Ecto neural progenitor cell (in vitro differentiated cells): ENCODE measurements at places on chromosomes 12 and 14.

DNA sequence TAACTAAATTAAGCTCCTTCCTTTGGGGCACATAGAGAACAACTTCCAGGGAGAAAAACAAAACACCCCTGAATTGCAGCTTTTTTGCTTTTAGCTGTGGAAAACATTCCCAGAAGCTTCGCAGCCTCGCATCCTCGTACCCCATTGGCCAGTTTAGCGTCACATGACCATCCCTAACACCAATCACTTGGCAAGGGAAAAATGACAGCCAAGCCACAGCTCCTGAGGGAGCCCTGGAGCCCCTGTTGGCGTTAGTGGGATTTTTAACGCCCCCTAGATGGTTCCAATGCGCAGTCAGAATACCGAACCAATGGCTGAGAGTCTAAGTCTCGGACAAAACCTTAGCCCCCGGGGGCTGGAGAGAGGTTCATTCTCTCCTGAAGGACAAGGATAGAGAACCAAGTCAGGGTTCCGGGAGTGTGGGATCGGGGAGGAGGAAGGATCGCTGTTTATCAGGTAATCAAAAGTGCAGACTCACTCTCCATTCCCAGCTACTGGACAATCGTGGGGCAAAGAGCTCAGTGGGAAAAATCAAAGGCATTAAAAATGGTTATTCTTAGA is 135.6 kb upstream of the HIF1A start:
- no peak for DNase-seq

- DNase-seq = no peak
Measured at GRCh38 chr14:61147831-61148549, 133.1 kb downstream of the TMEM30B start.

GRCh38 chr12:81083906-81084513 is 6.1 kb downstream of the ACSS3 start:
- no peak for DNase-seq

DNA sequence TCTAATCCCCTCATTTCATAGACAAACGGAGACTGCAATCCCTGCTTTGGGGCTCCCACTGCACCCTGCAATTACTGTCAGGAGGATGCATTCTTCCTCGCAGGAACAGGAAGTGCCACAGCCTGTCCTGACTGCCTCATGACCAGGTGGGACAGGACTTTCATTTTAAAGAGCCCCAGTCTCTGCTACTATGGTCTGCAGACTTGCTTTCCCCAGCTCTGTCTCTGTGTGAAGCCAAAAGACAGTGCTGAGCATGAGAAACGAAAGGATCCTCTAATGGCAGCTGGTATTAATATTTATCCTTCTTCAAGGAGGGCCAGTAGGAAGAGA is 60.0 kb upstream of the PNMA1 start:
- no peak for DNase-seq

GRCh38 chr12:119573086-119573485 is 20.5 kb upstream of the TMEM233 start:
- DNase-seq = no peak

DNA sequence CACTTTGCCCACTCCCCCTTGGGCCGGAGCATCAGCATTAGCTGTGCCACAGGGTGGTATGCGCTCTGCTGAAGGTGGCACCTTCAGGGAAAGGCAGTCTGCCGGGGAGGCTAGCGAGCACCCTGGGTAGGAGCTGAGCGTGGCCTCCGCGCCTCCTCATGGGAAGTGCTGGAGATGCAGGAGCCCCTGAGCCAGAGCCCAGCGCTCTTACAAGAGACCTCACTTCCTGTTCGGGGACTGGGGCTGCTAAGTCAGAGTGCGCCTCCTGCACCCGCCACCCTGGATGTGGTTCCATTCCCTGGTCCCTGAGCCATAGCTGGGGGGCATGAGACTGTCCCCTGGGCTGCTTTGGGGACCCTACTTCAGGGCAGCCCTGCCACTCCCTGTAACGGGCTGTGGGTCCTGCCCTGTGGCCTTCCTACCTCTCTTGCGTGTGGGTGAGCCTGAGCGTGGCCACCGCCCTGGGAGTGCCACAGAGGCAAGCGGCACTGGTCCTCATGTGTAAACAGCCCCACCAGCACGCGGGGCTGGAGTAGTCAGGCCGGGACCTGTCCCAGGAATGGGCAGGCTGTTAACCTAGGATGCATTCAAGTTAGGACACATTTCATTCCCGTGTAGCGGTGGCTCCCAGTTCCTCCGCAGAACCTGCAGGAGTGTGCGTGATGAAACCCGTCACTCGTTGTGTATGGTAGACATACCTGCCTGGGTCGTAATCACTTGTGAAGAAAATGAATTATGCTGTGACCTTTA is 19.4 kb downstream of the COA8 start:
- DNase-seq = no peak

- DNase-seq = no peak
Measured at GRCh38 chr14:99819514-99819913, 26.3 kb downstream of the EML1 start.

- no peak for DNase-seq
Measured at GRCh38 chr12:8058506-8058905, 7.7 kb downstream of the C3AR1 start.

DNA sequence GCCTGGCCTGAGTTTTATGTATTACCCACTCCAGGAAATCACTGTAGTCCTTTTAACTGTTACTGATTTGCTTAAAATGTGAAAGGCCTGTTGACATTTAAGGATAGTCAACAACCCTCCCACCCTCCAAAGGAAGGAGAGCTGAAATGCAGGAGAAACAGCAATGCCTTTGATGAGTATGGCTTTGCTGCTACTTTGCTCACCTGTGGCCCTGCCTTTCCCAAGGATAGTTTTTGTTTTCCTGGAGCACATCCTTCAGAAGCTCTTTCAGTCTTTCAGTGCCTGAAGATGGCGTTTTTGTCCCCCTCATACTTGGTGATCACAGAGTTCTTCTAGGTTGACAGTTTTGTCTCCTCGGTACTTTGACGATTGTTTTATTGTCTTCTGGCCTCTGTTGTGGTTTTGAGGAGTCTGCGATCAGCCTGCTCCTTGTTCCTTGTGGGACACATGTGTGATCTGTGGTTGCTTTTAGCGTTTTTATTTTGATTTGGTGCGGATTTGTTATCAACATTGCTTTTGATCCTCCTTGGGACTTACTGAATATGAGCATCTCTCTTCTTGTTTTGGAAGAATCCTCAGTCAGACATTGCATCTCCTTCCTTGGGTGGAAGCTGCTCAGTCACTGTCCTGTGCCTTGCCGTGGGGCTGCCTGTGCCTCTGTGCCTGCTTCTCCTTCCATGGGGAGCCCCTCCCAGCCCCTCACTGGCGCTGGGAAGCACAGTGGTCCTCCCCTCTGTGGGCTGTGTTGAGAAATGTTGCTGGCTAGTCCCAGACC is 17.2 kb downstream of the PACS2 start:
- no peak for DNase-seq

- no peak for DNase-seq
Measured at GRCh38 chr12:19388131-19388549, 51.2 kb upstream of the AEBP2 start.

- DNase-seq = no peak
Measured at GRCh38 chr12:96248136-96248931, 54.2 kb downstream of the ELK3 start.

DNA sequence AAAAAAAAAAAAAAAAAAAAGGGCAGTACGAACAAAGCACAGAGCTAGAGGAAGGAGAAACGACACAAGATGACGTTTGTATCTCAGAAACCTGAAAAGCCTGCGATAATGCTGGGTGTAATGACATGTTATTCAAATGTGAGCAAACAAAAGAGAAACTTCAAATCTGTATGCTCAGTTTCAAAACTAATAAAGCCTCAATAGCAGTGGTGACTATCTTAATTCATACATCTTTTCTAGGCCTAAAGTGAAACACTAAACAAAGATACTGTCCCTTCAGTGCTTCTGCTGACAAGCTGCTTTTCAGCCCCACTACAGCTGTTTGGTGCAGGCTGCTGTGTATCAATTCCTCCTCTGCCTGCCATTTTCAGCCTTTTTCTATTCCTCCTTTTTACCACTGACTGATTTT is 15.8 kb downstream of the ITPR2 start:
- no peak for DNase-seq

GRCh38 chr12:95909871-95910270 is 32.5 kb downstream of the CCDC38 start:
- no peak for DNase-seq

DNA sequence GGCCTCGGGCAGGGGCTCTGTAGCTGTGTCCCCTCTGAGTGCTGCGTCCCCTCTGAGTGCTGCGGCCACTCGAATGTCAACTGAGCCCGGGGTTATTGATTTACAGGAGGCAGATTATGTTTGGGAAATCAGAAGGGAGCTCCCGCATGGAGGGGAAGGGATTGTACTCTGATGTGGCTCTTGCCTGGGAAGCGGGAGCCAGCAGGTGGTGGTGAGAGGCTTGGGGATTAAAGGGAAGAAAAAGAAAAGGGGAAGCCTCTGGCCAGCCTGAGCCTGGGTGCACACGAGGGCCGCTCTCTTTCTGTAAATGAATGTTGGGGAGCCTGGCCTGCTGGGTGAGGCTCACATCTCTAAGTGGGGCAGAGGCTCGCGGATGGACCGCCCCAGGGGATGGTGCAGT is 143.7 kb downstream of the AACS start:
- peak; percentile 71 for DNase-seq

- no peak for DNase-seq
Measured at GRCh38 chr14:24364841-24365240, 3.1 kb upstream of the NFATC4 start.

GRCh38 chr12:41943671-41944070 is 201.0 kb downstream of the GXYLT1 start:
- DNase-seq = no peak

- no peak for DNase-seq
Measured at GRCh38 chr12:130549361-130549760, 166.7 kb downstream of the RIMBP2 start.

GRCh38 chr12:116133149-116133548 is 144.3 kb downstream of the MED13L start:
- no peak for DNase-seq
